NCI-H774 (cell line): ENCODE measurements at places on chromosomes 16 and 17.

DNA sequence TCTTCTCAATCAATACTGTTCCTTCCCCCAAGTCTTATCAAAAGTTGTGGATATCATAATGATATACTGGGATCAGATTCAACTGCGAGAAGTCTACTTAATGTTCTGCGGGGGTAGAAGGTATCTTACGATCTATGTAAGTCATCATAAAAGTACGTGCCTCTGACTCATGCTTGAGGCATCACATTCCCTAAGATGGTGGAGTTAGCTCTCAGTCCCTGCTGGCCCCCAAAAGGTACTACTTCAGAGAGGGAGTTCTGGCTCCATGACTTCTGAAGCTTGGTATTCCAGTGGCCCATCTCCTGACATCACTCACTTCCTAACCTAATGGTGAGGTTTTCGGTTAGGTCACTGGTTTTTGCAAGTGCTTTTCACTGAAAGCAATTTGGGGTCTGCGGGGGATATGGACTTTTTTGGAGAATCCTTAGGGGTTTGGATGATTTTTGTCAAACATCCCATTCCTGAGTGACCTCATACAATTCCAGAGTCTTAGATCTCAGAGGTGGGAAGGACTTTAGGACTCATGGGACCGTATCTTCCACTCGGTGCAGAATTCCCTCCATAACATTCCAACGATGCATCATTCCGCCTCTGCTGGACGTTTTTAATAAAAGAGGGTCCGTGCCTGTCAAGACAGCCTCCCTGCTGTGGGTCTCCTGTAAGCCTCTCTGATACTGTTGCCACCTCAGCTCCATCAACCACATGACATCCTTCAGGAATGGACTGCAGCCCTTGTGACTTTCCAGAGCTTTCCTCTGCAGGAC is 74.3 kb downstream of the DYNLRB2 start:
- no peak for DNase-seq

- DNase-seq = peak; percentile 40
Observed at GRCh38 chr17:42891539-42892152, 9.0 kb upstream of the G6PC1 start.

- no peak for DNase-seq
Observed at GRCh38 chr17:68993112-68993511, 37.9 kb upstream of the ABCA8 start.

- no peak for DNase-seq
Observed at GRCh38 chr16:87995644-87996043, 44.4 kb downstream of the BANP start.

DNA sequence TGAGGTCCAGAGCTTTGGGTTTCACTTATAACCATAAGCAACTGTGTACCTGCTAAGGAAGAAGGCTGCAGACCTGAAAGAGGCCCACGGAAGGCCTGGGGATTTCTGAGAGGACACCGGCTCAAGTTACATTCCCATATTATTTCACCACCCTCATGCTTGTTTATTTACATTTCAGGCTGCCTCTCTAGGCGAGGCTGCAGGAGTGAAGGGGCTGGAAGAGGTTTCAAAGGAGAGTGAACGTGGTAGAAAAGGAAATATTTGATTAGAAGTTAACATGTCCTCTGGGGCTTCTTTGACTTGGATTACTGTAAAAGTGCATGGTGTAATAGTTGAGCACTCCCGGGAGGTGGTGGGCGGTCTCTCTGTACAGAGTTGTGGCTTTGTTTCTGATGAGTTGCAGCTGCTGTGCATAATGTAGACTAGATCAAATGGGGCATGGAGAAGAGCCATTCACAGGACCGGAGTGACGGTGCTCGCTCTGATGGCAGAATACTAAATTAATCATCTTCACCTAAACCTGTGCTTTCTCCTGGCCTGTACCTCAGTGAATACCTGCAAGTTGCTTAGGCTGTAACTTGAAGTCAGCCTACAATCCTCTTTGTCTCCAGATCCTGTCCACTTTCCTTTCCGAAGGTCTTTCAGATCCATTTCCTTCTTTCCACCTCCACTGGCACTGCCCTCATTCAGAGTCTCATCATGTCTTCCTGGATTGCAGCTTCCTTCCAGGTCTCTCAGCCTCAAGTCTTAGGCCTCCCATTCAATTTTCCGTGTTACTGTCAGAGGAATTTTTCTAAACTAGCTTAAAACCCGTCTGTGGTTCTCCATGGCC is 1.9 kb upstream of the CPD start:
- DNase-seq = peak; percentile 70

- DNase-seq = no peak
Observed at GRCh38 chr16:75345711-75346110, 87.6 kb downstream of the CFDP1 start.

- DNase-seq = peak; percentile 61
Observed at GRCh38 chr16:24685539-24686432, 43.7 kb upstream of the TNRC6A start.

DNA sequence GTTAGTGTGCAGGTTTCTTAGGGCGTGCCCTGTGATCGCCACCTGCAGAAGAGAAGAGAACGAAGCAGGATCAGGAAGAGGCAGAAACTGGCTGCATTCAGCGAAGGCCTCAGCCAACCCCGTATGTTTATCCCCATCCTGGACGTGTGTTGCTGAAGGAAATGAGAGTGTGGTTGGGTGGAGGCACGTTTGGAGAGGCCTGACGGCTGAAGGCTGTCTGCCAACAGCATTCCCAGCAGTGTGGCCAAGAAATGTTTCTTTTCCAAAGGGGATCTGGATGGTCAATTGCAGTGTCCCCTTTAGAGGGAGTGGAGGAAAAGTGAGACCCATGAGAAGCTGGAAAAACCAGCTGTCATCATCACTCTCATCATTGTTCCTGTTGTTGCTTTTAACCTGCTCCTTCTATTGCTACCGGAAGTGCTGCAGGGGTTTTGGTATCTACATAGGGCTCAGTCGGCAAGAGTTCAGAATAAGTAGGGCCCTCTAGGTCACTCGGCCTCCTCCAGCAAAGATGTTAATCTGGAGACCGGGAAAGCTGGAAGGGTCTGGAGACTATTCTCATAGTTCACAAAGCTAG is 46.5 kb upstream of the SLC47A1 start:
- DNase-seq = no peak

DNA sequence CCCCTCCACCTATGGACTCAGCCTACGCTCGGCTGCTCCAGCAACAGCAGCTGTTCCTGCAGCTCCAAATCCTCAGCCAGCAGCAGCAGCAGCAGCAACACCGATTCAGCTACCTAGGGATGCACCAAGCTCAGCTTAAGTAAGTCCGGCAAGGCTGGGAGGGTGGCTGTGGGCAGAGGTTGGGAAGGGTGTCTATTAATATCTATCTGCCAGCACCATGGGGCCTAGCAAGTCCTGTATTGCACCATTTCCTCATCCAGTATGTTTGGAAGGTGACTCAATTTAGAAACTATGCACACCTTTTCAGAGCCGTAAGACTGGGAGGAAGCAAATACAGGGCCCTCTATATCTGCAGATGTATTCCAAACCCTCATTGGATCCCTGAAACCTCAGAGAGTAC is 45.0 kb upstream of the ARHGAP44 start:
- no peak for DNase-seq

DNA sequence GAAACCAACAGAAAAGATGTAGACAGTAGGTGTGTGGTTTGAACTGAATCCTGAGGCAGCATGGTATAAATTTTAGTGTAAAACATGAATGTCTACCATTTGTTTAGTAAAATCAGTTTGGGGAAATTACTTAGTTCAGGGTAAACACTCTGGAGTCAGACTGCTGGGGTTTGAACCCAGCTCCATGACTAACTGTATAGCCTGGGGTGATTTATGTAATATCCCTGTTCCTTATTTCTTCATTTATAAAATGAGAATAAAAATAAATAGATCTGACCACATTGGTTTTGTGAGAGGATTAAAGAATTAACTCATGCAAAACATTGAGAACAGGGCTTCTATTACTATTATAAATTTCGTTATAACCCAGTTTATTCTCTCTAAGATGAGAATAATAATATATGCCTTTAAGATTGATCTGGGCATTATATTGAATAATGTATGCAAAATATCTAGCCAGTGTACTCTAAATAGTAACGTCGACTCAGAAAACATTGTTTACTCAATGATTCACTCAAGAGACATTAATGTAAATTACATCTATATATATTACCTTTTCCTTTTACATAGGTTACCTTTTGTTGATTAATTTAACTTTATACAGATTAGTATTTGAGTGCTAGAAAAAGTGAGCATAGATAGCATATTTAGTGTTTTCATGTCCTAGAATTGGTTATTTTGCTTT is 120.6 kb upstream of the KCNJ16 start:
- no peak for DNase-seq
